GM23338 (cell line): ENCODE measurements at places on chromosomes 16 and 17. TPM values are rescaled to one million over a fixed set of nuclear protein-coding genes. Genes with fewer than 3 reads are reported as not detected.

- H3K27ac ChIP-seq: peak overlapping the region; percentile 92
- H3K27me3 ChIP-seq: no peaks in the 10 kb centered on the region
- H3K4me1 ChIP-seq: peaks cover 32% of the 10 kb centered on the region
- H3K36me3 ChIP-seq: peaks cover 20% of the 10 kb centered on the region; the same call in 1 of the 2 replicates
Observed at GRCh38 chr17:4304417-4305027, 40.7 kb upstream of the ANKFY1 start.

DNA sequence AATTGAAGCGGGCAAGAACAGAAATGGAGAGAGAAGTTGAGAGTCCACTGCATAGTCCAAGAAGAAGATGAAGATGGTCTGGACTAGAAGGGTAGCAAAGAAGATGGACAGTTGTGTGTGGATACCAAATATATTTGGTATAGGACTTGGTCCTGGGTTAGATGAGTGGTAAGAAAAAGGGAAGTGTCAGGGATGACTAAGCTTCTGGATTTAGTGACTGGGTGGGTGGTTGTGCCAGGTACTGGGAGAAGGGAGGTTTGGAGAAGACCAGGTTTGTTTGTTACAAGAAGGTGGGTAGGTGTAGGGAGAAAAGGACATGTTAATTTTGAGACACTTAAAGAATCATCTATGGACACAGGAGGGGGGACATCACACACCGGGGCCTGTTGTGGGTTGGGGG is 5.4 kb downstream of the VMP1 start:
- no peak for DNase-seq
- no peak overlapping the region for H3K27ac ChIP-seq
- no peaks in the 10 kb centered on the region for H3K36me3 ChIP-seq
- peaks cover 8% of the 10 kb centered on the region for H3K4me1 ChIP-seq
- no peak overlapping the region for H3K4me3 ChIP-seq
- H3K27me3 ChIP-seq: no peaks in the 10 kb centered on the region

Gene MPV17L
- total RNA-seq: 8.0 and 11.7 TPM in 2 replicates

DNA sequence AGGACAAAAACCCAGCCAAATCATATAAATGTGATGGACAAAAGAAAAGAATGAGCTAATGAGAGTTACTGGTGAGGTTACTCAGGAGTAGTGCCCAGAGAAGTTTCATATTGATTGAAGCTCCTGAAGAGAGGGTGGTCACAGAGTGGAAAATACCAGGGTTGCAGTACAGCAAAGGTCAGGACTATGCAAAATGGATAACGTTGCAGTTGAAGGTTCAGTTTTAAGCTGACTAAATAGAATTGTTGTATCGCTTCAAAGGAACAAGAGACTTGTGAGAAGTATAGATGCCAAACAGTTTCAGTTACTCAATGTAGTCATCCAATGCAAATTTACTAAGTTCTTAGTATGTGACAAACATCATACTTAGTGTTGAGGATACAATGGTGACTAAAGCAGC is 47.1 kb downstream of the ABCA8 start:
- no peaks in the 10 kb centered on the region for H3K4me1 ChIP-seq
- no peaks in the 10 kb centered on the region for H3K36me3 ChIP-seq
- H3K4me3 ChIP-seq: no peak overlapping the region
- no peak for DNase-seq

GRCh38 chr17:161481-161880 is 20.0 kb downstream of the DOC2B start:
- H3K4me3 ChIP-seq: no peak overlapping the region
- no peaks in the 10 kb centered on the region for H3K4me1 ChIP-seq
- H3K27me3 ChIP-seq: no peaks in the 10 kb centered on the region
- no peak overlapping the region for H3K27ac ChIP-seq
- no peaks in the 10 kb centered on the region for H3K36me3 ChIP-seq
- peak; percentile 25 for DNase-seq
